ENCODE measurements at places on chromosomes 3 and 15.
A peak's percentile ranks its signal among the peaks of the same experiment; 100 is the strongest.

DNA sequence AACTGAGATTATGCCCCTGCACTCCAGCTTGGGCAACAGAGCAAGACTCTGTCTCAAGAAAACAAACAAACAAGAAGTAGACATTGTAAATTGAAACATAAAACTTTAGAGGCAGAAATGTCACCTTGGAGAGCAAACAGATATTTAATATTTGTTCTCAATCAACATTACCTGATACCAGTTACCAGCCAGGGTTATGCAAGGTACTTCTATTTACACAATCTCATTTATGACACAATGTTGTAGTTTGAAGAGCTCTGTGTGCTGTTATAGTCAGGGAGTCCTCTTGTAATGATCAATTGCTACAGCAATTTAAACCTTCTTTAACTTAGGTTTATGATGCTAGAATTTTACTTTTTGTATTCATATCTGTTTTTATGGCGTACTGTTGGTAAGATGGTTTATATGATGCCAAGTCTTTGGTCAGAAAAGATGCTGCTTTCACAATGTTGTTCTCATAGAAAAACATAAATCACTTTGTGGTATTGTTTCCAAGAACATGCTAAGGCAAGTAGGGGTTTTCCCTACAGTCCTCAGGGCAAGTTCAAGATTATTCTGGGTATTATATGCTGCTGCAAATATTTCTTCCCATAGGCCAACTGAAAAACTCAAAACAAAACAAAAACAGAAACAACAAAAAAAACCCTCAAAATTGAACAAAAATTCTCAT is 173.5 kb downstream of the TNIK start:
- DNase-seq, result no peak

DNA sequence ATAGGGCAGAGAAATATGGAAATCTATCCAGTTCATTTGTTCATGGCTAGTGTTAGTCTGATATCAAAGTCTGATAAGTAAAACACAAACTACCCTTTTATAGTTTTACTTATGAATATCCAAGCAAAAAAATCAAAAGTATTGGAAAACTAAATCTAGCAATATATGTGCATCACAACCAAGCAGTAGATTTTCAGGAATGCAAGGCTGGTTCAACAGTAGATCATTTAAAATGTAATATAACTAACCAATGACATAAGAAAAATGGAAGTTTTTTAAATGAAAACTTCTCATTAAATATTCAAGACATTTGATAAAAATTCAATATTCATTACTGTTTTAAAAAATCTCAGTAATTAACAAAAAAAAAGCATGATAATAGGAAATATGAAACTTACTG is 12.8 kb upstream of the AQP9 start:
- no peak for DNase-seq

DNA sequence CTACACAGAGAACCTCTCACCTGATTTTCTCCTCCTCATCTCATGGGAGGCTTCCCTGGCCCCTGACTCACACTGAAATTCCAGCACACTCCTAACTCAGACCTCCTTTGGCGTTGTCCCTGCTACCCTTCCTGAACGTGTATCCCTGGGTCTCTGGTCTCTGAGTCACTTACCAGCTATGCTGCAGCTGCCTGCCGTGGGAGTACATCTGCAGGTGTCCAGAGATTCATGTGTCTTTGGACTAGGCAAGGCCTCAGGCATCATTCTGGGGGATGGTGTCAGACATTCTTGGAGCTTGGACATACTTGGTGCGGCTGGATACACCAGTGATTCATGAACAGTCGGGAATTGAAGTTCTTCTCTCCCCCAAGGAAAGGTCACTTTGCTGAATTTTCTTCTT is 148.8 kb upstream of the TRIM42 start:
- peak; percentile 7 for DNase-seq

GRCh38 chr15:33699691-33700447 is 268.4 kb upstream of the CHRM5 start:
- peak; percentile 20 for DNase-seq

GRCh38 chr3:107061466-107061865 is 315.8 kb upstream of the CCDC54 start:
- DNase-seq, result no peak

GRCh38 chr3:189393598-189393997 is 221.8 kb downstream of the TPRG1 start:
- no peak for DNase-seq

DNA sequence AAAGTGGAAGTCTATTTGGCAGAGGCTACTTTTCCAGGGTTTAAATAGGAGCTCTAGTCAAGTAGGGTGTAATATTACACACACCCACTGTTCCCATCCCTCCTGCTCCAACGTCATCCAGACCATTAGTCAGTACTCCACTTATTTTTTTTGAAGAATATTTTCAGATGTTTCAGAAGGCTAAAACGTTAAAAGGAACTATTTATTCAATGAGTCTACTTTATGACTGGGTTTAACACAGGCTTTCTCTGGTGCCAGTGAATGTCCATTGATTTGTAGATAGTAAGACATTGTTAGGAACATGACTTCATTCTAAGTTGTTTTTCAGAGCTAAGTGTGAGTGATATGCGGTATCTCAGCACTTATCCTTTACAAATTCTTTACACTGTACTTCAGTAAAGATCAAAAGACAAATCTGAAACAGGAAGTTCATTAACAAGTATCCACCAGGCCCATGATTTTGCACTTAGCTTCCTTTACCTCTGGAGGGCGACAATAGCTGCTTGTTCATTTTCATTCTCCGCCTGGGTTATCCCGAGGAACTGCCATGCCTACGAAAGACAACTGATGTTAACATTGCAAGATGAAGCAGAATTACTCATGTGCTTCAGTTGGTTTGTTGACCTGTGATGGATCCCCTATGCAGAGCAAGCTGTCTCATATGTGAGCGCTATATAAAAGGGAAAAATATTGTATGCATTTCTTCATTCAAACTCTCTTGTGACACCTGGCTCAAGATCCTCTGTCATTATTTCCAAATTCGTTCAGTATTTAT is 158.7 kb downstream of the USP13 start:
- peak; percentile 88 for DNase-seq

DNA sequence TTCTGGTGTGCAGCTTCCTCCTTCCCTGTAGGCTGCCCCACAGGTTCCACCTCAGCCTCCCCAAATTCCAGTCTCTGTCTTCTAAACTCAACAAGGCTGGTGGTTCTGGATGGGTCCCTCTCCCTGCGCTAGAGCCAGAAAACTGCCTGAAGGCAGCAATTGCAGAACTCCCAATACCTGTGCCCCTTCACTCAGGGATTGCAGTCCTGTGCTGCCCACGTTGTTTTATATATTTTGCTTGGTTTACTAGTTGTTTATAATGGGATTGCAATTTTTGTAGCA is 14.8 kb upstream of the NPTN start:
- no peak for DNase-seq

- DNase-seq, result no peak
Measured at GRCh38 chr15:31111091-31111647, 9.6 kb upstream of the TRPM1 start.

GRCh38 chr3:175316799-175317198 is 457.7 kb downstream of the NAALADL2 start:
- no peak for DNase-seq

GRCh38 chr15:34239151-34239808 is 14.5 kb downstream of the EMC4 start:
- peak; percentile 94 for DNase-seq

DNA sequence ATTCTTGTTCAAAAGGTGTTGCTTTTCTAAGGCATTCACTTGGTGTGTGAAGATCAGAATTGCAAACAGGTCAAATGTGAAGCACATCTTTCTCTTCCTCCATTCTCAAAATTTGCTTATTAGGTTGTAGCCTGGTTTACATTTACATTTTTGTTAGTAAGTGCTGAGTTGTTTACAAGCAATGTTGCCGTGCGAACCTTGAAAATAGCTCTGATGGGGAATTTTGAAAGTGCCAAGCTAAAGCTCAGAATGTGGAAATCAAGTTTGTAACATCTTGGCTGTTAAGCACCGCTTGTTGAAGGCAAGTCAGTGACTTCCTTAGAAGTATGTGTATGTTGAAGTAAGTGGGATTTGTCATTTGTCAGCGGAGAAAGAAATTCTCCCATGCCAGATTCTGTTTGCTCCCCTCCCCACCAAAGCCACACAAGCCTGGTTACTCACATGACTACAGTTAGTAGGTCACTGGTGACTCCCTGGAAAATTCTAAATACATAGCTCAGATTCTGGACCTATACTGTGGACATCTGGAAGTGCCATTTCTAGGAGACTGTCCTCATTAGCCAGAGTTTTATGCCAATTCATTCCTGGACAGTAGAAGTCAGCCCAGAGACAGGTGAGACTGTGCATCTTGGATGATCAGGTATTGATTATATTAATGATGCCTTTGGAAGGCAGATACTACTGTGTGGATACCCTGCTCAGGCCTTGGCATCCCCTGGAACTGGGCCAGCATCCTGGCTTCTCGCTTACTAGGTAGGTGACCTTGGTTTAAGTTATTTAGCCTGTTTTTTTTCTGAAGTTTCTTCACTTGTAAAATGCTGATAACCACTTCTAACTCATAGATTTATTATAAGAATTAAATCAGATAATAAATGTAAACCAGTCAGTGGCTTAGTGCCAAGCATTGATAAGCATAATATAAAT is 390.6 kb upstream of the SEMA6D start:
- DNase-seq, result no peak

GRCh38 chr3:51948016-51948580 is 5.9 kb downstream of the PARP3 start:
- no peak for DNase-seq

DNA sequence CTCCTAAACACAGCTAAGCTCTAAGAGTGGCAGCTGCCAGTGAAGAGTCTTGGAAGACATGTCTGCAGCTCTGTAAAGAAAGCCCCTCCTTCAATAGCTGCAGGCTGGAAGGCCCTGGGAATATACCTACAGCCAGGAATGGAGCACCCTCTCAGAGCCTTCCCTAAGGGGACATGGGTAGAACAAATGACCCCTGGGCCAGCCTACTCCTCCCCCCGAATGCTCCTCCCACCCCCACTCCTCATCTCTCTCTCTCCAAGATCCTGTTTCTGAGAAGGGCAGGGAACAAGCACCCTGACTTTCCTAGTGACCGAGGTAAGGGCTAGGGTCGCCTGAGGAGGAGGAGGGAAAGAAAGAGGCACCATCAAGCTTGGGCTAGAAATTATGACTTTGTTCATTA is 20.7 kb downstream of the CPNE4 start:
- no peak for DNase-seq

GRCh38 chr15:101672298-101672697 is 20.1 kb upstream of the TM2D3 start:
- DNase-seq, result no peak

GRCh38 chr15:23422946-23423708 is 23.9 kb downstream of the GOLGA6L2 start:
- peak; percentile 2 for DNase-seq
